ENCODE measurements at places on chromosomes 2 and 18.

DNA sequence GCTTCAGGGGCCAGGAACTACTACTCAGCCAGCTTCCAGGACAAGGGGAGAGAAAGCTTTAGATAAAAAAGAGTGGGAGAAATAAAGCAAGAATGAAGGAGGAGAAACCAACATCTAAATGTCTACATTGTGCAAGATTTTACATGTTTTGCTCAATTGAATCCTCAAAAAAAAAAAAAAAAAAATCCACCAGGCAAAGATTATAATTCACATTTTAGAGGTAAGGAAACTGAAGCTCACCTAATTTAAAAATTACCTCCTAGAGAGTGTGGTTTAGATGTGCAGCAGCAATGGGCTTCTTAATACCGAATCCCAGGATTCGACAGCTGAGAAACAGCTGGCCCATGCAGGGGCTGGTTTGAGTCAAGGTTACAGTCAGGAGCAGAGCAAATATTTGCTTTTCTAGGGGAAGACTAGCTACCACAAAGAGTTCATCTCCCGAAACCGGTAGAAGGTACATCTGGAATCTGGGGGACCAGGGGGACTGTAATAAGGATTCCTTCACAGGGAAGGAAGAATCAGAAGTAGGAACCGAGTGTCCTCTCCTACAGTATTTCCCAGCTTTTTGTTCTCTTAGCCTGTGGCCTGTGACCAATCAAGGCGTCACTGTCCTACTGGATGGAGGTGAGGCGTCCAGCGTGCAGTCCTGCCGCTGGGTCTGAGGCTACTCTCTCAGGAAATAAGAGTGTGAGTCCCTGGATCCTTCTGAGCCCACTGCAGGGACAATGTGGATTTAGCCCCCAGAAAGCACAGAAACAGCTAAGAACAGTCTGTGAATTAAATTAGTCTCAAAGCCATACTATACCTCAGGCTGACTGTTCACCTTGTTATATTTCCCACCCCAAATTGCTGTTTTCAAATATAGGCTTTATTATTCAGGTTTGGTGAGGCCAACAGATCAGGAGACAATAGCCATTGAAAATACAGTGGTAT lies 42.3 kb downstream of the IL1R2 start:
- no peak for DNase-seq

DNA sequence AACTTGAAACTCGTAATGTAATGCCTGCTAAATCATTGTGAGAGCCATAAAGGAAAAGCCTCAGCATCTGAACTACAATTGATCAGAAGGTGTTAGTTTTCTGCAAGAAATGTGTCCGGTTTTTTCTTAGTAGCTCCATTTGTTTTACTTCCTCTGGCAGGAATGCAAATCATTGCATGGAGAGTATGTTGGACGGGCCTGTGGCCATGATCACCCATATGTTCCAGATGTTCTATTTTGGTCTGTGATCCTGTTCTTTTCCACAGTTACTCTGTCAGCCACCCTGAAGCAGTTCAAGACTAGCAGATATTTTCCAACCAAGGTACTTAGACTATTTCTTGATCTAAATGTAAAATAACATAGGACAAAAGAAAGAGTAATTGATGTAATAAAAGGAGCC lies 126.6 kb downstream of the DPP4 start:
- no peak for DNase-seq

GRCh38 chr18:63550068-63550467 lies 7.9 kb downstream of the SERPINB12 start:
- DNase-seq: no peak

DNA sequence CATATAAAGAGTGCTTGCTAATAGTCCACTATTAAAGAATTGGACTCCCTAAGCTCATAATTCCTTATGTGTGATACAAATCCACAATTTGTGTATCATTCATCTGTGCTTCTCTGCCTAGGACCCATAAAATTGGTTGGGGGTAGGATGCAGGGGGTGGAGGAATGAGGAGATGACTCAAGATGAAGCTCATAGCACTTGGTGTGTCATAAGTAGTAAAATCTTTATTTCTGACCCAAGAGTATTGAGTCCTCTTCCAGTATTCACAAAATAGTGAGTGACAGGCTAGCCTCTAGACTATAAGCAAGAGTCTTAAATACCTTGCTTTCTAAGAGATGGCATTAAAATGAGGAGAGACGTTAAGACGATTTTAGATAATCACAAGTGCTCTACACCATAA lies 390.9 kb upstream of the CDH19 start:
- no peak for DNase-seq

GRCh38 chr18:79344208-79344581 lies 51.5 kb upstream of the NFATC1 start:
- DNase-seq: no peak

GRCh38 chr2:46568212-46569009 lies 89.0 kb downstream of the TMEM247 start:
- DNase-seq: no peak

DNA sequence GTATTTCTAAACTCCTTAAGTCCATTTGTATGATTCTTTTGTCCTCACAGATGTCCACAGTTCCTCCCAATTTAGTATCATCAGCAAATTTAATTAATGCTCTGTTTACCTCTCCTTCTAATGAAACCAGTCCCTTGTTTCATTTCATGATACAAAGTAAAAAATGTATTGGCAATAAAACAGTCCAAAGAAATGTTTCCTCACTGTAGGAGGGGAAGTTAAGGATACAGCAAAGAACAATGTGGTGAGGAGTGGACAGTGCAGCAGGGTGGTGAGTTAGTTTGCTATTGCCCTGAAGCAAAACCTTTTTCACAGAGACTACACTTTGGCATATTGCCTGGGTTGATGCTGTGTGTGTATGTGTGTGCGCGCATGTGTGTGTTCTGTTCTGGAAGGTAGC lies 401.5 kb downstream of the ARHGAP15 start:
- DNase-seq: no peak

Data from NCI-H187 (cell line).